ENCODE measurements at places on chromosomes 4 and X.

DNA sequence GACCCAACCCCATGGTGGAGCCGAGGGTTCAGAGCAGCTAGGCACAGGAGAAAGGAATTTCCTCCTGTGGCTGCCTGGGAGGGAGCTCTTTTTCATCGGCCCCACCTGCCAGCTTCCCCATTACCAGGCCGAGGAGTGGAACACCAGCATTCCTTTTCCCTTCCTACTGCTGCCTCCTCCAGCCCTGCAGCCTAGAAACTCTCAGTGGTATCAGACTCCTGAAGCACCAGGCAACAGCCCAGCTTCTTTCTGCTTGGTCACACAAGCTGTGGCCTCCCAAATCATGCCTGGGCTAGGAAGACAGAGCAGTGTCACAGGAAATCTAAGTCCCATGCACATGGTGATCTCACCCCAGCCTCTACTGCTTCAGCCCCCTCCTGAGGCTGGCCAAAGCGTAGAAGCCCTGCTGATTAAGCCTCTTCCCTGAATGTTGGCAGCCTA, 30.1 kb downstream of the RTL5 start:
- no peak for DNase-seq

- DNase-seq: no peak
Observed at GRCh38 chr4:36041340-36041739, 203.0 kb downstream of the ARAP2 start.

DNA sequence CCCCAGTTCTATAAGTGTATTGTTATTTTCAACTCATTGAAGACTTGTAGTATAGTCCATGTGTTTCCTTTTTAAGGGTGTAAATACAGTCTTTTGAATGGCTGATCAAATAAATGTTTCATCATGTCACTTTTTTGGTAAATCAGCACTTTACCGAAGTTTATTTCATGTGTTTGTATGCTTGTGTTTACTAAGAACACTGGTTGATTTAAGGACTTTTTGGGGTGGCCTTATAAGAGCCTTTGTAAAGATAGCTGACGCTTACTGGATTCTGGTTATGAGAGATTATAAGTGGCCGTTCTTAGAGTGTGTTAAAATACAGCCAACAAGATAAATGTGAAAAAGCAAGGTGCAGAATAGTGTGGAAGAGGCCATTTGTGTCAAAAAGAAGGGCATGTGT, 2.6 kb downstream of the UBE2K start:
- DNase-seq: no peak

DNA sequence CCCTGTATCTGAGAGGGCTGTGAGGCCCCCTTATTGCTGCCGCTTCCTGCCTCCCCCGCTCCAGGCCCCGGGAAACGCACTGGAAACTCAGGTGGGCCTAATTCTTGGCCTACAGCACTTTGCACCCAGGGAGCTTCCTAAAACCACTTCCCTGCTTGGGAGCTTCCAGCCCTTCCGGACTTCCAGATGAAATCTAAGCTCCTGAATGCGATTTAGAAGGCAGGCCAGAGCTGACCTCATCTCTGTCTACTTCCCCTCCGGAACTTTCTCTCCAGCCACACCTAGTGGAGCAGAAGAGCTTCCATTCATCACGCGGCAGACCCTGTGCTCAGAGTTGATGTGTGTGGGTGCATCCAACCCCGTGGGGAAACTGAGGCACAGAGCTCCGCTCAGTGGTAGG, 84.2 kb downstream of the SORCS2 start:
- no peak for DNase-seq

DNA sequence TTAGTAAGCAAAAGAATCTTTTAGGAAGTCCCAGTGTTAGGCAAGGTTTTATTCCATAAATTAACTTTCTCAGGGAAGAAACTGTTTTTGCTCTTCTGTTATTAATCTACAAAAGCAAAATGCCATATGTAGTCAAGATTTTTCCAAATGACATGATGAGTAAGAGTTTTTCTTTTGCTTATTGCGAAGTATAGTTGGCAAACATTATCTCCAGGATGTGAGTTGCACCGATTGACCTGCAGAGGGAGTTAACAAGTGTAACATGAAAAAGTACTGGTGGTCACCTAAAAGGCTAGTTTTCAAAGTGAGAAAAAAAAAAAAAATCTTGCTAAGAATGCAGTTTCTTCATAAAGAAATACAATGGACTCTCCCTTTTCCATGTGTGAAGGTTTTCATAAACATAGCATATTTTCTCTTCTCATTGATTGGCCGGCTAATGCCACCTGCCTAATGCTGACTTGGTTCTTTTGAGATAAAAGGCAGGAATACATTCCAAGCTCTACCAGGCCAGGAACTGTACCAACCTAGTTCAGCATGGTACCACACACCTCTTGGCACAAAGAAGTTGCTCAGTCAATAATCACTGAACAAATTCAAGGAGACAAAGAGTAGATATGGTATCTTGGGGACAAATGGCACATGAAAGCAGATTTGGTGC, 100.2 kb downstream of the LNX1 start:
- no peak for DNase-seq

Measured in stimulated activated CD4-positive, alpha-beta T cell treated with anti-CD3 and anti-CD28 coated beads, TNF-alpha, amount 100 ng/mL, for 1 hour (primary cell).